Right lung (tissue), 10 donors: ENCODE measurements at places on chromosomes 2 and 18. TPM values are rescaled to one million over a fixed set of nuclear protein-coding genes. Genes with fewer than 3 reads are reported as not detected.

Gene ANKRD62
- 0.05 TPM for polyA plus RNA-seq

DNA sequence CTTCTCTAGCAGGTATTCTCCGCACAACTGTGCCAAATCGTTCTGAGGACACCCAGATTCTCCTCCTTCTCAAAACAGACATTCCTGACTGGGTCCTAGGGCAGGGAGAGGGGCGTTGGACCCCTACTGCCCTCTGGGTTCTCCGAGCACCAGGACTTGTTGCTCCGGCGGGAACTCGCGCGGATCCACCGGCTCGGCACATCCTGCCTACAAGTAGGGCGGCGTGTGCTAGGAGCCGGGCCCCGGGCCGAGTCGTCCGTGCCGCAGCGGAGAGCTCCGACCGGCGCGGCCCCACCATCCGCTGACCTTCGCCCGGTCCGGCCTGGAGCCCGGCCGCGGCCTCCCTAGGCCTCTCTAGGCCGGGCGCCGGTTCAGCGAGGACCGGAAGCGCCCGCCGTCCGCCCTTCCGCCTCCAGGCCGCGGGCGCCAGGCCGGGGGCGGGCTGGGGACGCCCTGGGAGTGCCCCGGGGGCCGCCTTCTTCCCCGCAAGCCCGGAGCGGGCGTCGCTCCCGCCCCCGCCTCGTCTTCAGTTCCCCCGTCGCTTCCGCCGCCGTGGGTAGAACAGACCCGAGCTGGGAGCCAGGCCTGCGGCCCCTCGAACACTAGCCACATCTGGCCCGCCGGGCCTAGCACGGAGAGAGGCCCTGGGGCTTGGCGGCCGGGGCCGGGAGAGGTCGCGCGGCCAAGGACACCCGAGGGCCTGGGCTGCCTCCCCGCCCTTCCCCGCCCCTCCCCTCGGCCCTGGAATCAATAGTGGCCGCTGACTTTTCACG is 7.6 kb upstream of the ONECUT2 start:
- DNase-seq: no peak

GRCh38 chr2:177735318-177735803 is 337.2 kb downstream of the PDE11A start:
- no peak for DNase-seq

DNA sequence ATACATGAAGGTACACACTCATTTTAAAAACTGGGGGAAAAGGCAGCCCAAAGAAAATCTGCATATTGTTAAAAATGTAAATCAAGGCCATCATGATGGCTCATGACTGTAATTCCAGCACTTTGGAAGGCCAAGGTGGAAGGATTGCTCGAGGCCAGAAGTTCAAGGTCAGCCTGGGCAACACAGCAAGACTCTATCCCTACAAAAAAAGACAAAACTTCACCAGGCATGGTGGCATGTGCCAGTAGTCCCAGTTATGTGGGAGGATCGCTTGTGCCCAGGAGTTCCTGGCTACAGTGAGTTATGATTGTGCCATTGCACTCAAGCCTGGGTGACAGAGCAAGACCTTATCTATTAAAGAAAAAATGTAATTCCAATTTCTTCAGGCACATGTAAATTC is 34.6 kb upstream of the TMEM247 start:
- no peak for DNase-seq

DNA sequence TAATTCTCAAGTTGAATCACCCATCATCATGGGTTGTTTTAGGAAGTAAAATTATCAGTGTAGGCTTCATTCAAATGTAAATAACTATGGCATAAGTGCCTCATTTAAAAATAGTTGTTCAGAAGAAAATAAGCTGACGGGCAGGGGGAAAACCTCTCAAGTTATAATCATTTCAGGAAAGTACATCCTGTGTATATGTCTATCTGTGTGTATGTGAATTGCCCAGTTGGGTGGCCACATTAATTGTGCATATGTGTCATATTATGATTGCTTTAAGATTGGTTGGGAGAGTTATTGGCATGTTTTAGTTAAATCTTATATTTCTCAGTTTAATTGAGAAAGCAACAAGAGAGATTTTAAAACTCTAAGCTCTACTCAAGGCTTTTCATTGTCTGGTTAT is 282.8 kb upstream of the VWC2L start:
- DNase-seq: no peak

DNA sequence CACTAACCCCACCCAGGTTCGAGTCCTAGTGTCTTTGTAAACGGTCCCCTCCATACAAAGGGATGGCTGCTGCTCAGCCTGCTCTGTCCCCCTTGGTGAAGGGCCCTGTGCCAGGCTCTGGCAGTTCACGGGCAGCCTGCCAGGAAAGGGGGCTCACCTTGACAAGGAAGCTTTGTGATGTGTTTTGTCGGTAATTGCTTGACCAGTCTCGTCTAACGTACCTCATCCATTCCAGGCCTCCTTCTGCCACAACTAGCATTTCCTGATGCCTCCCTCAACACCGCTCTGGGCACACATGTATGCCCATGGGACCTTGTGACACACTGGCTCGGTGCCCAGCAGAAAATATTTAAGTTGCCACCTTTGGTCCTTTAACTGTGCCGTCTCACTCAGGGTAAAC is 171.9 kb downstream of the KLHL29 start:
- no peak for DNase-seq
